ENCODE measurements at places on chromosomes 13 and 19.

DNA sequence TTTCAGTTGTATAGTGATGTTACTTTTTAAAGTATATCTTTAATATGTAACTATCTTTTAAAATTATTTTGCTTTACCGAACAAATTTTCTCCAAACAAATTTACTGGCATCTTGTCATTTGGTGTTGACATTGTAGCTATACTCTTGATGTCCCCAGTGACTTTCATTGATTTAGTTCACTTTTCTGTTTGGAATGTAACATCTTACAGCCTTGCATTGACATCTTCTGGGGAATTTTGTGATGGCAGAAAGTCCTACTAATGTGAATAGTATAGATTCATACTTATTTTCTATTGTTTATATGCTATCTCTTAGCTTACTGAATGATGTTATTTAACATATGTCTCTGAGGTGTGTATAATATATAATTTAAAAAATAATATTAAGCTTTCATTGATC is 800.9 kb upstream of the ATXN8OS start:
- no peak for DNase-seq

GRCh38 chr19:46491975-46492682 is 3.5 kb downstream of the PNMA8B start:
- no peak for DNase-seq

DNA sequence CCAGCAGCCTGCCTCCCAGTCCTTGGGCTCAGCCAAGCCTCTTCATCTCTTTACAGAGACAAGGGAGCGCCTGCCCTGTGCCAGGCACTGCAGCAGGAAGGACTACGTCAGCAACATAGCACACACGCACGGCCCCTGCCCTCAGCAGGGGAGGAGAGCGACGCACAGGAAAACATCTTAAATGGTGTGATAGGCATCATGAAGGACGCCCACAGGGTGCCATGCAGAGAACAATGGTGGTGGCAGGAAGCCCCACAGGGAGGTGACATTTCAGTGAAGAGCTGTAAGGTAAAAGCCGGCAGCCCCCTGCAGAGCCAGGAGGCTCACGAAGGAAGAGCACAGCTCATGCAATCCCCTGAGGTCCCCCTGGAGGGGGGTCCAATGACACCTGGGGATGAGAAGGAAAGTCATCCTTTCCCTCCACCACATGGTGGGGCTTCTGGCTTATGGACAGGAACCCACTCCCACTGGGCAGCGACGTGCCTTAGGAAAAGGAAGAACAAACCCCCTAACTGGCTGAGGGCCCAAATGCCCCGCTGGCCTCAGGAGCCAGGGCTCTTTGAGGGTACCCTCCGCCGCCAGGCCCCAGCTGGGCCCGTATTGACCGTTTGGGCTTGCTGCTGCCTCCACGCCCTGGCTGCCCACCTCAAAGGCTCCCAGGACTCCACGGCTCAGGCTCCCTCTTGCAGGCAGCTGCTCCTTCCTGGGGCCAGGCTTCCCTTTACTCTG is 37.3 kb upstream of the C13orf42 start:
- no peak for DNase-seq

DNA sequence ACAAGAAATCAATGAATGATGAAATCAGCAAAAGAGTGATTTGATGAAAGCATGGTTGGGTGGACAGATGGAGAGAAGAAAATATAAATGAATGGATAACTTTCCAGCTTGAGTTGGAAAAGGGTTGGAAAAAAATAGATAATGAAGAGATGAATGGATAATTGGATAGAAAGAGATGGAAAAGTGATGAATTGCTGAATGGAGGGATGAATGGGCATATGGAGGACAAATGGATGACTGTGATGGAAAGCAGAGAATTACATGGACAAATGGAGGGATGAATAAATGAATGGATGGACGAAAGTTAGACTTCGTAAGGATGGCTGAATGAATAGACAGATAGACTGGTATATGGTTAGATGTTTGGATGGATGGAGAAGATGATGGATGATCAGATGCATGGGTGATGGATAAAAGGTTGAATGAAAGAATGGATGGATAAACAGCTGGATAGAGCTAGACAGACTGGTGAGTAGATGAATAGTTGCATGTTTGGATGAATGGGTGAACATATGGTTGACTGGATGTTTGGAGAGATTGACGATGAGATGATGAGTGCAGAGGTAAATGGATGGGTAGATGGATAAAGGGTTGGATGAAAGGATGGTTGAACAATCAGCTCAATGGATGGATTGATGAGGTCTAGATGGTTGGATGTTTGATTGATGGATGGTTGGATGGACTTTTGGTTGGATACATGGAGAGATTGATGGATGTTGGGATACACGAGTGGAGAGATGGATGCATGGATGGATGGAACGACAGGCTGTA is 11.8 kb downstream of the LGALS7B start:
- no peak for DNase-seq

- DNase-seq: no peak
Observed at GRCh38 chr19:4671185-4671851, 1.2 kb upstream of the MYDGF start.

All from activated CD4-positive, alpha-beta T cell treated with anti-CD3 and anti-CD28 coated beads, Interleukin-2, amount 50 U/mL, for 24 hours (primary cell).